ENCODE measurements at places on chromosomes 11 and 22. TPM values are rescaled to one million over a fixed set of nuclear protein-coding genes. Genes with fewer than 3 reads are reported as not detected.

The TRIM48 gene
- not detected for total RNA-seq

The CRYBB3 gene
- total RNA-seq, result not detected

The SGSM1 gene
- total RNA-seq, result 4.1 TPM

The RBM4 gene
- total RNA-seq, result 162 TPM

The THY1 gene
- total RNA-seq, result 10.1 TPM
